Activated CD4-positive, alpha-beta T cell treated with anti-CD3 and anti-CD28 coated beads, Interleukin-2, Interleukin-4, amounts not matched to agents 100 ng/mL and 50 ng/mL, durations not matched to agents 16 hours and 8 hours (primary cell): ENCODE measurements at places on chromosomes 13 and 19.

DNA sequence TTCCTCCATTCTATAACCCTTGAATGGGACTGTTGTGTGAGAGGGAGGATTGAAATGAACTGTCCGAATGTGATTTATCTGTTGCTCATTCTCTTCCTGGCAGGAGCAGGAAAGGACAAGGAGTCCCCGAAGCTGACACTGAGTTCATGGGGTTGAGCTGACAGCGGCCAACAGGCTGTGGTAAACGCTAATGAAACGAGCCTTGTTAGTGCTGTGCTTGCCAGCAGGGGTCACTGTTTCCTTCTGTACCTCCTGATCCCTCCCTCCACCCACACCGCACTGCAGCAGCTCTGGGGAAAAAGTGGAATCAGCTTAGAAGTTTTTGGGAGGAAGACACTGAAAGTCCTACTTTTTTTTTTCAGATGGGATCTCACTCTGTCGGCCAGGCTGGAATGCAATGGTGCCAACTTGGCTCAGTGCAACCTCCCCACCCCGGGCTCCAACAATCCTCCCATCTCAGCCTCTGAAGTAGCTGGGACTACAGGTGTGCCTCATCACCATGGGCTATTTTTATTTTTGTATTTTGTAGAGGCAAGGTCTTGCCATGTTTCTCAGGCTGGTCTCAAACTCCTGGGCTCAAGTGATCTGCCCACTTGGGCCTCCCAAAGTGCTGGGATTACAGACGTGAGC is 6.7 kb upstream of the ZNF761 start:
- peak; percentile 47 for DNase-seq

DNA sequence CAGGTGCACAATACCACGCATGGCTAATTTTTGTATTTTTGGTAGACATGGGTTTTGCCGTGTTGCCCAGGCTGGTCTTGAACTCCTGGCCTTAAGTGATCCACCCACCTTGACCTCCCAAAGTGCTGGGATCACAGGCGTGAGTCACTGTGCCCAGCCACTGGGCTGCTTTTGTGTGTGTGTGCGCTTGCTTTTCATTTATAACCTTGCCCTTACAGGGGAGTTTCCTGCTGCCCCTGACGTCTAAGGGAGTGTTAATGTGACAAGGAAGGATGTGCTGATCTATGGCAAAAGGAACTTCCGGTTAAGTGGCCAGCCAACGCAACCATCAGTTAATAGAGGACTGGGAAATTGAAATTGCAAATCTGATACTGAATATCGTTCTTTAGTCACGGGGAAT is 57.7 kb downstream of the ING1 start:
- DNase-seq: no peak

DNA sequence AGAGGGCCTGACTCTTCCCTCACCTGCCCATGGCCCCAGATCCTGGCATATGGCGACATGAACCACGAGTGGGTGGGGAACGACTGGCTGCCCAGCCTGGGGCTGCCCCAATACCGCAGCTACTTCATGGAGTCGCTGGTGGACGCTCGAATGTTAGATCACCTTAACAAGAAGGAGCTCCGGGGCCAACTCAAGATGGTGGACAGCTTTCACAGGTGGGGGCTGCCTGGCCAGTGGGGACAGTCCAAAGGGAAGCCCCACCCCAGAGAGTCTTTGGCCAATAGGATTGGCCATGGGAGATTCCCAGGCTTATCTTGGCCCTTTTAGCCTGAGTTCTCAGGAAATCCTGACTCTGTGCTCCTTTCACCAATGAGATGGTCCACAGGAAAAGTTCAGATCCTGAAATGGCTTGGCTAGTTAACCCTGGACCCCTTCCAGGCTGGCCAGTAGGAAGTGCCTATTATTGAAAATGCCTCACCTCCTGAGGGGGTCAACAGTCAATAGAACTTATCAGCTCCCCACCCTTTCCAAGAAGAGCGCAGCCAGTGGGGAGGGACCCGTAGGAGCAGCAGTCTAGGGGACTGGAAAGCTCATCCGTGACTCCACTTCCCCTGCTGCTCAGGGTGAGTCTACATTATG is 7.0 kb downstream of the HRC start:
- no peak for DNase-seq

DNA sequence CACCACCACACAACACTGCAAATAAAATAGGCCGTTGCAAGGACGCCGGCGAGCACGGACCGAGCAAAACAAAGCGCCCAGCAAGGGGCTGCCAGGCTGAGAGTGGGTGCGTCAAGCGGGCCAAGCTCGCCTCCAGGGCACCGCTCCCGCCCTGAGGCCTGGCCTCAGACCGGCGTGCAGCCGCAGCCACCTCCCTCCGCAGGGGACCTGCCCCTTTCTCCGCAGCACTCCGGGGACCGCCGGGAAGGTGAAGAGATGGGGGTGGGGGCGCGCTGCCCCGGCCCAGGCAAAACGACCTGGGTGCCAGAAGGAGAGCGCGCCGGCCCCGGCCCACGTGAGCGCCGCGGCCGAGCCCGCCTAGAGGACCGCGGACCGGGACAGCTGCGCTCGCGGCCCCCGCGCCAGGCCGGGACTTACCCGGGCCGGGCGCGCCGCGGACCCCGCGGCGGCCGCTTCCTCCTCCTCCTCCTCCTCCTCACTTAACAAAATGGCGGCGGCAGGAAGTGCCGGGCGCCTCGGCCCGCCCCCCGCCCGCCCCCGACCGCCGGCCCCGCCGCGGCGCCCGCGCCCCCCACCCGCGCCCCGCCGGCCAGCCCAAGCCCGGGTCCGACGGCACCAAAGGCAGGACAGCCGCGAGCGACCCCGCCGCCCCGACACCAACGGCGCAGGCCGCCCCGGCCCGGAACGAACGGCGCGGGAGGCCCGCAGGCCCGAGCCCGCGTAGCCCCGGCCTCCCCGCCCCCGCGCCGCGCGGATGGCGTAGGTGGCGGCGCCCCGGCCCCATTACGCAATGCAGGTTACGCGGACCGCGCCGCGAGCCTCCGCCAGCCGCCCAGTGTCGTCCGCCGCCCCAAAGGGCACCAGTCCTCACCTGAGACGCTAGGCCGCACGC is 674 bp downstream of the BRD4 start:
- DNase-seq: peak; percentile 60

- peak; percentile 52 for DNase-seq
Measured at GRCh38 chr19:45075301-45076028, 813 bp downstream of the ZNF296 start.

GRCh38 chr13:49308097-49308875 is 60.6 kb downstream of the CDADC1 start:
- DNase-seq: no peak

- no peak for DNase-seq
Measured at GRCh38 chr19:46134527-46134926, 10.0 kb upstream of the IGFL3 start.

- no peak for DNase-seq
Measured at GRCh38 chr19:2740314-2740656, 468 bp upstream of the SLC39A3 start.

GRCh38 chr13:74641586-74641985 is 507.4 kb upstream of the KLF12 start:
- peak; percentile 0 for DNase-seq

DNA sequence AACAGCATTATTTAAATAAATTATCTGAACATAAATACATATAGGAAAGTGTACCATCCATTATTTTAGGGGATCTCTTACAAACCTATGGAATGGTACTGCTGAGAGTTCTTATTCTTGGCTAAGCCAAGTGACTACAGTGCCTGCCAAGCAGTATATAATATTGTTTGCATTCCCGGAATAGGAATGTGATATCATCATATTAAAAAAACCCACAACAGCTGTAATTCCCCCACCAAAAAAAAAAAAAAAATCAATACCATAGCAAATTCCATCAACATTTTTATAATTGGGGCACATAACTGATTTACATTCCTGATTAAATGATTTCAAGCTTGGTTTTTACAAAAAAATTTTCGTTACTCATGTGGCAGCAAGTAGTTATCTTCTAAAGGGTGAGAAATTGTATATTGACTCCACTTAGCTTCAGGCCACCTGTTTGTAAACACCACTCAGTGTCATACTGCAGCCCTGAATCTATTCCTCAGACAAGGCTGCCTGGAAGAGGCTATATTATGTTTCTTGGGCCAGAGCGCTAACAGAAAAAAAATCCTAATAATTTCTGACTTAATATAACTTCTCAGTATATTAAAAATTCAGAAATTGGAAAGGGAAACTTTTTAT is 278.1 kb downstream of the DNAJC15 start:
- no peak for DNase-seq

GRCh38 chr13:93724187-93724586 is 497.6 kb downstream of the GPC6 start:
- no peak for DNase-seq

GRCh38 chr13:112532837-112533745 is 54.9 kb downstream of the TUBGCP3 start:
- DNase-seq: no peak

DNA sequence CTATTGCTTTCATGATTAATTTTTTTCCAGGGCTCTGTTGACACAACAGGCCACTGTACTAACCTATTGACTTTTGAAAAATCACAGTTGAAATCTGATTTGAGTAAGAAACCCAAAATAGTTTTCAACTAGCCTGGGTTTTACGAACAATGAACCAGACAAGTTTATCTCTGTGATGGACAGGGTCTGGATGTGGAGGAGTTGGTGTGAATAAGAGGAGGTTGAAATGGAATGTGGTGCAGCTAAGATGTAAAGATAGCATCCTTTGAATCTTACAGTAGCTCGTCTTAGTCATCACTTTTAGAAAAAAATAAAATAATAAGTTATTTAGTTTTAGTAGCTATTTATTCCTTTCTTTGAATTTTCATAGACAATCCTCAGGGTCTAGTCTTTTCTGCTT is 8.3 kb upstream of the OXGR1 start:
- DNase-seq: no peak

- DNase-seq: no peak
Measured at GRCh38 chr19:31668921-31669320, 319.7 kb upstream of the TSHZ3 start.
